Activated T-cell treated with anti-CD3 and anti-CD28 coated beads for 48 hours (primary cell): ENCODE measurements at places on chromosomes 2 and 18.

GRCh38 chr2:225512876-225513540, 113.5 kb downstream of the NYAP2 start:
- no peak for DNase-seq

- peak; percentile 19 for DNase-seq
Observed at GRCh38 chr2:173210270-173211196, 134.9 kb downstream of the MAP3K20 start.

- DNase-seq, result no peak
Observed at GRCh38 chr18:60649107-60649506, 276.5 kb upstream of the MC4R start.

DNA sequence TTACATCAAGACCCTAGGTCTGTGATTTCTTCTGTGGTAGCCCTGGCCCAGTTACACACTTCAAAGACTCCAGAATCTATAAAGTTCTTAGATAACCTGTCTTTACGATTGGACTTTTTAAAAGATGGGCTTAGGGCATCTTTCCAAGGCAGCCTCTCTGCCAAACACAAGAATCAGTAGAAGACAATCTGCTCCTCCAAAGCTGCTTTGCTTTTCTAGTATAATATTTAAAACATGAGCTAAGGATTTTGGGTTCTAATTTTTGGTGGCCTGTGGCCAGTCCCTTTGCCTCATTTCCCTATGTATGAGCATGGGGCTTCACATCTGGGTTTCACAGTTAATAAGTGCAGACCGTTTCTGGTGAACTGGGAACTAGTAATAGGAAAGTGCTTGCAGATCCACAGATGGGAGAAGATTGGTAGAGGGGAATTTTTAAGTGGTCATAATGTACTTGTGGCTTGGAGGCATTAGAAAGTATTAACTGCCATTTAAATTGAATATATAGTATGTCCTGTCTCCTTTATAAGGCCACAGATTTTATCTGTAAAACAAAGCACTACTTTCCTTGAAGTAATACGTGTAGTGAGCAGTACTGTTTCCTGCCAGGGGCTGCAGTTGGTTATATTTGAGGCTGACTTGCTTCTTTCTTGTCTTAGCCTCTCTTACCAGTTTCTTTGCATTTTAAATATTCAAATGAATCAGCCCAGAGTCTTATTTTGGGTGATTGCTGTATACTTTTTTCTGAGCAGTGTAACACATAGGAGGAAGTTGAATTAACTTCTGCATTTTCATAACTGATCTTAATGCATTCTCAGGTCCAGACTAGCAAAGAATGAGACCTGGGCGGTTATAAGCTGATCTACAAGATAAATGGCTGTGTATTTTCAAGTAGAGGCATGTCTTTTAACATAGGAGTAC, 1.5 kb downstream of the ARPC2 start:
- DNase-seq, result no peak

GRCh38 chr2:3420769-3421397, 41.4 kb downstream of the TRAPPC12 start:
- no peak for DNase-seq

- no peak for DNase-seq
Observed at GRCh38 chr2:2325516-2325915, 5.6 kb downstream of the MYT1L start.

- no peak for DNase-seq
Observed at GRCh38 chr2:36918307-36918706, 48.0 kb downstream of the STRN start.

- DNase-seq, result peak; percentile 41
Observed at GRCh38 chr2:230925879-230926765, 1.1 kb upstream of the GPR55 start.

- no peak for DNase-seq
Observed at GRCh38 chr2:160516547-160517365, 23.1 kb upstream of the RBMS1 start.

- DNase-seq, result no peak
Observed at GRCh38 chr2:166234112-166234846, 106.5 kb upstream of the SCN1A start.

GRCh38 chr18:22132258-22132657, 37.1 kb upstream of the GATA6 start:
- DNase-seq, result no peak

GRCh38 chr2:137252934-137253333, 487.6 kb downstream of the THSD7B start:
- no peak for DNase-seq

DNA sequence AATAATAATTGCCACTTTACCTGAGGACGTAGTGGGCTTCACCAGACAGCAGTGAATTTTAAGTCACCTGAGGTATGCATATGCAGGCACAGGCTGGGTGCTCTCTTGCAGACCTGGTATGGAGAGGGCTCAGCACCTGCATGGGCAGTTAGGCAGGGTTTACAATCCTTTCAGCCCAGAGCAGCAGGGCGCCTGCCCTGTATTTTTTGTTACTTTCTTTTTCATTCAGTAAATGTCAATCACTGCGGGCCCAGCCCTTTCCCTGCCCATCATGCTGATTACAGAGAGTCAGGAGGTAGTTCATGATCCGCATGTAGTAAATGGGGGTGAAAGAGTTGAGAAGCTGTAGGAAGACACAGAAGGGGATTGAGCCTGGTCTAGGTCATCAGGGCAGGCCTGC, 147.0 kb upstream of the ALPP start:
- DNase-seq, result no peak

DNA sequence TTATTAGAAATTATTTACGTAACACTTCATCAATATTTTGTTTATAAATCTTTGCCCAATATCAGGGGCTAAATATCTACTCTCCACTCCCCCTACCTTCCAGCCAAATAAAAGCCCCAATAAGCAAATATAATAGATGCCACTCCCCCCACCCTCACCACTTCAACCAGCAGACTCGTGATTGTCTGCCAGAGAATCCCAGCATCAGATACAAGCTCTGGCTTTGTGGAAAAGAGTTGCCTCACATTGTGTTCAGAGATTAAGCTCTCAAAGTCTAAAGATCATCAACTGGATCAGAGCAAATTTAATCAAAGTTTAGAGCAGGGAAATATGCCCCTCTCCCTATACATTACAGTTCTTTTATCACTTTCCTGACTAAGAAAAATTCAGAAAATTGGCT, 39.5 kb downstream of the AOX1 start:
- no peak for DNase-seq

DNA sequence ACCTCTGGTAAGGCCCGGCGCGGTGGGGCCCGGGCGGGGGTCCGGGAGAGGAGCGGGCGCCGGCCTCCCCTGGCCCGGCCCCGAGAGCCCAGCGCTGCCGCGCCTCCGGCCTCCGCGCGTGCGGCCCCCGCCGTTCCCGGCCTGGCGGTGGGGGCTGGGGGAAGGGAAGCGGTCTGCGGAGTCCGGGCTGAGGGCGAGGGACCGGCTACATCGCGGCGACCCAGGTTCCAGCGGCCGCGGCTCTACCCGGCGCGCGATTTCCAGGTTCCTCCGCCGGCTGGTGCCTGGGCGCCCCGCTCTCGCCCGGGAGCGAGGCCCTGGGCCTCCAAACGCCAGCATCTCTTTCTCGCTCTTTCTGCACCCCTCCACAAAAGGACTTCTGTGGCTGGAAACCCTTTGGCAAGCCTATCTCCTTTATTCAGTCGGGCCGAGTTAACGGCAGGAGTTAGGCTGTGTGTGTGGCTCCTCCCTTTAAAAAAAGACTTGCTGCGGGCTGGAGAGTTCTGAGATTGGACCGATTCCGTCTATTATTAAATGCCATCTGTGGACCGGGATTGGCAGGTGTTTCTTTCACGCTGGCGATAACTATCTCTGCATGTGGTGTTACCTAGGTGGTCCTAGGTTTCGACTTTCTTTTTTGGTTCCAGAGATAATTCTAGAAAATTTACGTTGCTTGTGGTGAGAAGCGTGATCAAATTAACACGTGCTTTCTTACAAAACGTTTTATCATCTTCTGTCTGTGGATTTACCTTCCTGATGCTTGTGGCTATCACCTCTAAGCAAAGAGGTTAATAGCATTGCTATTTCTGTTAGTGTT, 592 bp downstream of the ME2 start:
- DNase-seq, result no peak

GRCh38 chr2:9594366-9595054, 36.3 kb downstream of the YWHAQ start:
- DNase-seq, result no peak

GRCh38 chr2:136010126-136010525, 24.7 kb upstream of the DARS1 start:
- no peak for DNase-seq

DNA sequence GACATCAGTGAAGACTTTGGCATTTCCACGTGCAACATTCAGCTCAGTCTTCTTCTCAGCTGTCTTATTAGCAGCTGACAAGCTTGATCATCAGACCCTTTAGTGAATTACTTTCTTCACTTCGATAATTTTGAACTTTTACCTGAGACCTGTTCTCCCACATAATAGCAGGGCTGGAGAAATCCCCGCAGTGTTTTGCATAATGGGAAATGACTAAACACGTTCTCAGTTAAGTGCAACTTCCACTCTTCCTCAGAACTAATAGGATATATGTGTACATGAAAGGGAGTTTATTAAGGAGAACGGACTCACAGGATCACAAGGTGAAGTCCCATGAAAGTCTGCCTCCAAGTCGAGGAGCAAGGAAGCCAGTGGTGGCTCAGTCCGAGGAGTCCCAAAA, 28.8 kb upstream of the MBP start:
- DNase-seq, result no peak

DNA sequence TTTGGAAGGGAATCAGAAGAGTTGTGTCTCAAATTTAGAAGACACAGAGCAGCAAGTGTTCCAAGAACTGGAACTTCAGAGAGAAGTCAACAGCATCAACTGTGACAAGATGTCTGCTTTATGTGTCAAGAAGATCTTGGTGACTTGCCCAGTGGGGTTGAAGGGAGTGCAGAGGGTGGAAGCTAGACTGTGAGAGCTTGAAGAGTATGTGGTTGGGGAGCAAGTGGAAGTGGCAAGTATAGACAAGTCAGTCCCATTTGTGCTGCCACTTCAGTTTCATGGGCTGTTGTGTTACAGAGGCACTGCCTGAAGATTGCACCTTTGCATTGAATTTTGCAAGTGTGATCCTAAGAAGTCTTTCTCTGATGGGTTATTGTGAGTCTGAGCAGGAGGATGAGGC, 68.7 kb upstream of the MC2R start:
- DNase-seq, result no peak

- DNase-seq, result no peak
Observed at GRCh38 chr18:26073758-26074157, 16.7 kb downstream of the SS18 start.

- DNase-seq, result no peak
Observed at GRCh38 chr2:17317439-17317976, 200.7 kb downstream of the RAD51AP2 start.

- no peak for DNase-seq
Observed at GRCh38 chr2:104465981-104466380, 387.9 kb upstream of the POU3F3 start.

GRCh38 chr2:208807756-208808155, 401.2 kb downstream of the PTH2R start:
- DNase-seq, result no peak

DNA sequence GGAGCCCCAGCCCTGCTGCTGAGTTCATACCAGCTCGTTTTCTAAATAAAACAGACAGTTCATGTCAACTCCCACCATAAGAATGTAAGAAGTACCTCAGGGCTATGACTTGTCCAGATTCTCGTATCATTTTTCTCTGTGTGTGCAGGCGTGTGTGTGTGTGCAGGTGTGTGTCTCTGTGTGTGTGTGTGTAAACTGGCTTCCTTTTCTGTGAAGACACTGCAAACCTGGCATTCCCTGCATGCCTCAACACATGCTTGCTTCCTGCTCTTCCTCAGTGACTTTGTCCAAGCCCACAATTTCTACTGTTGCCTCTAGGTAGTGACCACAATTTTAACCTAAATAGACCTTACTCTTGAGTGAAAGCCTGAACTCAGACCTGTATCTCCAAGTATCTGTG, 879.0 kb downstream of the SLC4A3 start:
- no peak for DNase-seq

DNA sequence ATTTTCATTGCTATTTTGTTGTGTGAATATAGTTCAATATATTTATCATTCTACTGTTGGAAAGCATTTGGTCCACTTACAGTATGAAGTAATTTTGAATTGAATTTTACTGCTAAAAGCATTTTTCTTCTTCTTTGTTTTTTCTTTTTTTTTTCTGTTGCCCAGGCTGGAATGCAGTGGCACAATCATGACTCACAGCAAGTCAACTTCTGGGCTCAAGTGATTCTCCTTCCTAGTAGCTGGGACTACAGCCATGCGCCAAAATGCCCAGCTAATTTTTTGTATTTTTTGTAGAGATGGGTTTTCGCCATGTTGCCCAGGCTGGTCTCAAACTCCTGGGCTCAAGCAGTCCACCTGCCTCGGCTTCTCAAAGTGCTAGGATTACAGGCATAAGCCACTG, 2.4 kb upstream of the ETAA1 start:
- DNase-seq, result no peak

GRCh38 chr2:85011098-85011497, 40.1 kb downstream of the KCMF1 start:
- DNase-seq, result no peak

GRCh38 chr2:128753321-128753720, 434.7 kb upstream of the HS6ST1 start:
- no peak for DNase-seq

DNA sequence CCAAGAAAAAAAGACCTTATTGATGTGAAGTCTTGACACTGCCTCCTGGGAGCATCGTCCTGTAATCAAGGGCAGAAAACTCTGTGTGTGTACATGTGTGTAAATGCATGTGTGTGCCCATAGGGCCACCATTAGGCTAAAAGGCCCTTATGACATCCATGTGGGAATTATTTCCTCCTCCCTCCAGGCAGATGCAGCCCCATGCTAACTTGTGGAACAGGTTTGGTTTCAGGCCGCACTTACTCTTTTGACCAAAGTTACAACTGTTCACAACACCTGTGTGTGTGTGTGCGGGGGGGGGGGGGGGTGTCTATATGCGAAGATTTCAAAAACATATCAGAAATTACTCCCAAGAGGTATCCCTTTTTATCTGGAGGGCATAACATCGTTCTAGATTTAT, 87.4 kb upstream of the SLC14A2 start:
- no peak for DNase-seq

DNA sequence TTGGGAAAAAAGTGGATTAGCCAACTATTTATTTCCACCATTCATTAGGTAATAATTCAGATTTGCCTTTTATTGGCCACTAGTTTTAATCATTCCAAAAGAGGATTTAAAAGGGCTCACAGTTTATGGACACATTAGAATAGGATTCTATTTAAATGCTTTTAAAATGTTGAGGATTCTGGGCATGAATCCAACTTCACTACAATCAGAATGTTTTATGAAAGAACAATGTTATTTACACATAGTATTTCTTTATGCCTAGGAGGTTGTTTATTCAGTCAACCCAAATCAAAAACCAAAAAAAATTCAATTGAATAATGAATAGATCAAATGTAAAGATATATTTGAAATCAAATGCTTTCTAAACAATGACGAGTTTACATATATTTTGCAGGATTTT, 232.2 kb downstream of the GULP1 start:
- no peak for DNase-seq

- no peak for DNase-seq
Observed at GRCh38 chr2:209661286-209661894, 110.2 kb upstream of the UNC80 start.

- DNase-seq, result no peak
Observed at GRCh38 chr2:234722176-234722575, 225.3 kb upstream of the ARL4C start.

GRCh38 chr2:203761121-203761520, 54.7 kb downstream of the CD28 start:
- no peak for DNase-seq
